ENCODE measurements at places on chromosomes 6 and 20.

- DNase-seq: no peak
Measured at GRCh38 chr20:8394308-8394945, 262.4 kb downstream of the PLCB1 start.

DNA sequence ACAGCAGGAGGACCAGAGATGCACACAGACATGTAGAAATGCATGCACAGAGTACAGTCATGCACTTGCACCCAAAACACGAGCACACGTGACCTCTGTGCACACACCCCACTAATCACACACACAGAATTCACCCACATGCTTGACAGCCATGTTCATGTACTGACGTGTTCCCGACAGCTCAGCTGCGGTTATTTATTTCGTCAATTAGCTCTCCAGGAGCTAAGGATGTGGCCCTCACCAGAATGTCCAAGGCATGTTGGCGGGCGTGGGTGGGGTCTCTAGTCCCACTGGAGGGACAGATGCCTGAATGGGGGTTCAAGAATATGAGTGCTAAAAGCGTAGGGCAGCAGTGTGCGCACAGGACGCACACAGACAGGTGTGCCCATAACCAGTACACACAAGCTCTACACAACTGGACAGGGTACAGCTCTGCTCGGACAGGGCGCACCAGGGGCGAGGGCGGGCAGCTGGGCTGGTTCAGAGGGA, 571 bp upstream of the PRPF6 start:
- DNase-seq: no peak

DNA sequence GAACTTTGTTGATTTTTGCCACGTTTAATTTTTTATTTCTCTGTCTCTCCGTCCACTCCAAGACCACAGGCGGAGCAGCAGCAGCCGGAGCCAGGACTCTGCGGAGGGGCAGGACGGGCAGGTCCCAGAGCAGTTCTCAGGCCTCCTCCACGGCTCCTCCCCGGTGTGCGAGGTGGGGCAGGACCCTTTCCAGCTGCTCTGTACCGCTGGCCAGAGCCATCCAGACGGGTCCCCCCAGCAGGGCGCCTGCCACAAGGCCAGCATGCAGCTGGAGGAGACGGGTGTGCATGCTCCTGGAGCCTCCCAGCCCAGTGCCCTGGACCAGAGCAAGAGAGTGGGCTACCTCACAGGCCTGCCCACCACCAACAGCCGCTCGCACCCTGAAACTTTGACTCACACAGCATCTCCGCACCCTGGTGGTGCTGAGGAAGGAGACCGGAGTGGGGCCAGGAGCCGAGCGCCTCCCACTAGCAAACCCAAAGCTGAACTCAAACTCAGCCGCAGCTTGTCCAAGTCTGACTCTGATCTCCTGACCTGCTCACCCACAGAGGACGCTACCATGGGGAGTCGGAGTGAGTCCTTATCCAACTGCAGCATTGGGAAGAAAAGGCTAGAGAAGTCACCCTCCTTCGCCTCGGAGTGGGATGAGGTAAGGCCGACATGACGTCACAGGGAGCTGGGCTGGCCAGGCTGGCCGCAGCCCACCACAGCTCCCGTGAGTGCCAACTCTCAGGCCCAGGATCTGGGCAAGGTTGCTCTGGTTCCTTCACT, 123.5 kb downstream of the TCP11 start:
- no peak for DNase-seq

GRCh38 chr20:43913291-43914025, 1.2 kb upstream of the TOX2 start:
- DNase-seq: no peak

GRCh38 chr6:397604-398003, 6.1 kb downstream of the IRF4 start:
- no peak for DNase-seq

- DNase-seq: no peak
Measured at GRCh38 chr6:42565823-42566613, 2.2 kb downstream of the UBR2 start.

DNA sequence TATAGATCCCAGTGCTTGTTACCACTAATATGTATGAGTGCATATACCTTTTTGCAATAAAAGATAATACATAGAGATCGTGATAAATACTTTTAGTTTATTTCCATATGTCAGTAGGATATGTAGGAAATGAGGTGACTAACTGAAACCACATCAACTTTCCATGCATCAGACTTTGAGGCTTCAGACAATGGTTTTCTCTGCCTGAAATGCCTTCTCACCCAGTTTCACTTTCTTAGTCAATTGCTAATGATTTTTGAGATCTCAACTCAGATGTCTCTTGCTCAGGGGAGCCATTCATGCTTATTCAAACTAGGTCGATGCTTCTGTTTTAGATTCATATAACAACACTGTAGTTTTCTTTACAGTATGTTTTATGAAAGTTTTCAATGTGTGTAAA, 626.6 kb upstream of the ADGRB3 start:
- DNase-seq: no peak

DNA sequence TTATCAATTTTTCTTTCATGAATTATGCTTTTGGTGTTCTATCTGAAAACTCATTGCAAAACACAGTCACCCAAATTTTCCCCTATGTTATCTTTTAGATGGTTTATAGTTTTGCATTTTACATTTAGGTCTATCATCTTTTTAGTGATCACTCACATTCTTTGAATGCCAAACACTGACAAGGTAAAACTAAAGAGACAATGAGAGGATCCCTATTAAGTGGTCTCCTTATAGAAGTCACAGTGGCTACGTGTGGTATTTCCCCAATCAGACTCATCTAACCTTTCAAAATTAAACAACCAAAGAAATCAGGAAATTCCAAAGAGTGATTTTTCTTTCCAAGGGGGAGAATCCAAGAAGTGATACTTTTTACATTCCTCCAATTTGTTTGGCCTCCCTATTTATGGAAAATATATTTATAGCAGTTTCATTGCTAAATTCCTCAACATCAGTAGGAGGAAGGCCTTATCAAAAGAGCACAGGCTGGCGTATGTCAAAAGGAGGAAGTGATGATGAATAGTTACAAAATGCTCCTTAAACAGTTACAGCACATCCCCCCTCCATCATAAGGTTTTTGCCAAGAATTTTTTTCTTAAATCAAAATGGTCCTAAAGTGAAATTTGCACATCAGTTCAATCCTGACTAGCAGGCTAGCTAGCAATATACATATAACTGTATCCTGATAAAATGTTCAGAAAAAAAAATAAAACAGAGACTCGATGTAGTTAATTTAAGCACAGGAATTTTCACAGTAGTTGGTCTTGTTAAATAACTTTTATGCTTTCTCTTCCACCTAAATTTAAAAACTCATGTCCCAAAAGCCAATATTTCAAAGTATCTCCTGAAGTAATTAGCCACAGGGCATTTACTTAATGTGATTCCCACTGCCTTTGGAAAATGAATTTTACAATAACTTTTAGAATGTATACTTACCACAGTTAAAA, 76.2 kb upstream of the IPCEF1 start:
- no peak for DNase-seq

DNA sequence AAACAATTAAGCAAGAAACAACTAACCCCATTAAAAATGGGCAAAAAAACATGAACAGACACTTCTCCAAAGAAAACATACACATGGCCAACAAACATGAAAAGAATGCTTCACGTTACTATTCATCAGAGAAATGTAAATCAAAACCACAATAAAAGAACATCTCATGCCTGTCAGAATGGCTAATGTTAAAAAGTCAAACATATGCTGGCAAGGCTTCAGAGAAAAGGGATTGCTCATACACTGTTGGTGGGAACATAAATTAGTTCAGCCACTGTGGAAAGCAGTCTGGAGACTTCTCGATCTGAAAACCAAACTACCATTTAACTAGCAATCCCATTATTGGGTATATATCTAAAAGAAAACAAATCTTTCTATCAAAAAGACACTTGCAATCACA, 217.5 kb downstream of the TINAG start:
- DNase-seq: no peak

DNA sequence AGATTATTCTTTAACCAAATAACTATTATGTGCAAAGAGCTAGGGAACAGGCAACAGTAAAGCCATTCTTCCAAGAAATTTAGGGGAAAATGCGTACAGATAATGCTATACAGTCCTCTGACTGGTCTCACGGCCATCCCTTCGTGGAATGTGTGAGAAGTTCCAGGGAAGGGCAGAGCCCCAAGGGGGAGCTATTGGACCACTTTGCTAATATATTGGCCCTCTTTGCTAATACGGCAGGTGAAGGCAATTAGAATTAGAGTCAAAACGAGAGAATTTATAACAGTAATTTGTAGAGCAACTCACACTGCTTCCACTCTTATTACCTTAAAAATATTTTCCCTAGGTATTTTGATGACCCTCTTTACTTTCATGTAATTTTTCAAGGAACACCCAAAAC, 140.4 kb downstream of the IMPG1 start:
- DNase-seq: peak; percentile 35

DNA sequence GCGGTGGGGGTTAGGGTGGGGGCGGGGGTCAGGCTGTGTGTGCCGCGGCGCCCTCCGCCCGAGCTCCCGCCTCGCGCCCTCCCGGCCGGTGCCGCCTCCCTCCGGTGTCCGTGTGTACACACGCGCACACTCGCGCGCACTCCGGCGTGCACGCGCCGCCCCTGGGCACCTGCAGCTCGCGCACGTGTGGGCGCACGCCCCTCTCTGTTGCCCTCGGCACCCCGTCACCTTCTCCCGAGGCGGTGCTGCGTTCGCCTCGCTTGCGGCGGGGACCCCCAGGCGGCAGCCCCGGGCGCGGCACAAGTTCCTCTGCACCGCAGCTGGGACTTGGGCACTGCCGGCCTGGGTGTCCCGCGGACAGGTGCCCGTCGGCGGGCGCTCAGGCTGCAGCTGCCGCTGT, 525 bp downstream of the MACROD2 start:
- peak; percentile 79 for DNase-seq

GRCh38 chr6:163922562-163922961, 508.0 kb downstream of the QKI start:
- DNase-seq: no peak

DNA sequence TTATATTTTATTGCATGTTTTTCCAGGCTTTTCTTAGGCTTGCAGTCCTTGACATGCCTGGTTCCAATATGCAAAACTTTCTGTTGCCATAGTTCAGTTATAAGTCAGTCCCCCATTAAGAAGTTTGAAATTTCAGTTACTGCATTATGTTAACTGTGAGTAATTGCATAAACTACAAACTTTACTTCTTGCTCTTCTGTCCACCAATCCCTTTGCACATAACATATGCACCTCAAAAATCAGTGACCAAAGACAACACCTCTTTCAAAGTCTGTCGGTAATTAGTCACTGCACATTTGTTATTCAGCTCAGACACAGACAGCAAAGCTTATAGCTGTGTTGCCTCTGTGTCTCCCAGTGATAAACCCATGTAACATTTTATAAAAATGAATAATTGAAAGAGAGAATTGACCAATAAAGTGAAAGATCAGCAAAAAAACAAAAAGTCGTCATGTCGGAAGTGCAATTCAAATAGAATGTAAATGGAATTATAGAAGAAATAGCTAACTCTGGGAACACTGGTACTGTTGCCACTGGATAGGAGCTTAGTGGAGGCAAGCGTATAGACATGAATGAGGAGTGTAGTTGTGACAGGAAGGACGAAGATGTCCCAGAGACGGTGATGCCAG, 50.3 kb upstream of the BTBD3 start:
- DNase-seq: no peak

- DNase-seq: no peak
Measured at GRCh38 chr6:113137426-113137825, 719.7 kb upstream of the MARCKS start.

GRCh38 chr20:49657118-49657901, 56.4 kb downstream of the B4GALT5 start:
- no peak for DNase-seq

DNA sequence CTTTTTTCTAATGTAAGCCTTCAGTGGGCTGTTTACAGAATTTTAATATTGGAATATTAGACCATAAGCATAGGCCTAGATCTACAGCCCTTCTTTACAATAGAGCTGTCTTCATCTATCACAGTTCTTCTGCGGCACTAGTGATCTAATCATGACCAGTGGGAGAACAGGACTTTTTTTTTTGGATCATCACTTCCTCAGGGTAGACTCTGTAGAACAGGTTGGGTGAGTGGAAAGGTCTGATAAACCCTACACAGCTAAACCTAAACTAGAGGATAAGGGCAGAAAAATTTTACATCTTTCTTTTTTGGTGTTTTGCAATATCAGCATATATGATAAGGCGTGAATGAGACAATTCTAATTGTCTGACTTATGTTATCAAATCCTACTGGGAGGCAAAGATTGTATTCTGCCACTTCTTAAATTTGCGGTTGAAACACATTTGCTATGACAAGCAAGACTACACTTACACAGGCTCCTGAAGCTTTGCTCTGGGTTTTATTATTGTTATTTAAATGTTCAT, 52.2 kb downstream of the GOPC start:
- no peak for DNase-seq

DNA sequence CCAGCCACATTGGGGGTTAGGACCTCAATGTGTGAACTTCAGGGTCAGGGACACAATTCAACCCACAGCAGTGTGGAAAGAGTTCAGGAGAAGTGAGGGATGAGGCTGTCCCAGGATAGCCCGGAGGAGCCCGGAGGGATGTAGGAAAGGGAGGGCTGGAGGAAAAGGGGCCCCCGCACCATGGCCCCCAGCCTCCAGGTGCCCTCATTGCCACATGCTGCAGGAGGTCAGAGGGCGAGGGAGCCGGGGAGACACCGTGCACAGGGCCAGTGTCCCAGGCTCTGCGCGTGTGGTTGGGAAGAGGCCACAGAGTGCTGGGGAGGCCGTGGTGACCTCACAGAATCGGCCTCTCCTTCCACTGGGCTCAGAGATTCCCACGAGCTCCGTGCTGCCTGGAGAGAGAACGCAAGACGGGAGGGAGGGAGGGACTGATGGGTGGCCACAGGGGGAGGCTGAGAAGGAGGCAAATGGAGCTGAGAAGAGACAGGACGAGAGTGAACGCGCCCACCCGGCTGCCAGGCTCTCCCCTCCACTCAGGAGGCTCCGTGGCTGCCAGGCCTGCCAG, 215.1 kb downstream of the DLL1 start:
- peak; percentile 12 for DNase-seq

- DNase-seq: peak; percentile 10
Measured at GRCh38 chr6:1601158-1602048, 8.3 kb upstream of the FOXC1 start.

DNA sequence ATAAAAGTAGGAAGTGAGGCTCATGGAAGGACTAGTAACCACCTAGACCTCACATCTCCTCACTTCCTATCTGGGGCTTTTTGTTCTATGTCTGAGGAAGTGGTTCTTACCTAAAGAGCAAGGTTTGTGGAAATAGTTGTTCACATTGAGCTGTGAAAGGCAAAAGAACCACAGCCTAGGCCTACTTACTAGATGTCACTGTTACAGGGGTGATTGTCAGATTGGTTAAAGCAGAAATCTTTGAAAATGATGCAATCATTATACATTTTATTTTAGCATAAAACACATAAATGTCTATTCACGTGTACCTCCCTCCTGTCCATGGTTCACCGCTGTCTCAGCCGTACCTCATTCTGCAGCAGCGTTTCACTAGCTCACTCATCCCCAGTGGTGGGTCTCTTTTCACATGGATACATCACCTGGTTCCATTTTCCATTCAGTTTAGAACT, 268.8 kb downstream of the TMEM242 start:
- no peak for DNase-seq

- DNase-seq: no peak
Measured at GRCh38 chr6:85866758-85867401, 224.2 kb upstream of the SYNCRIP start.

- no peak for DNase-seq
Measured at GRCh38 chr6:111559188-111560097, 46.2 kb downstream of the TRAF3IP2 start.

- no peak for DNase-seq
Measured at GRCh38 chr6:112362027-112362795, 15.1 kb downstream of the RFPL4B start.

GRCh38 chr6:124319410-124319809, 515.7 kb downstream of the NKAIN2 start:
- no peak for DNase-seq

- no peak for DNase-seq
Measured at GRCh38 chr6:130775411-130776012, 51.7 kb upstream of the SMLR1 start.
